ENCODE measurements at places on chromosomes 6 and 20. TPM values are rescaled to one million over a fixed set of nuclear protein-coding genes. Genes with fewer than 3 reads are reported as not detected.

DNA sequence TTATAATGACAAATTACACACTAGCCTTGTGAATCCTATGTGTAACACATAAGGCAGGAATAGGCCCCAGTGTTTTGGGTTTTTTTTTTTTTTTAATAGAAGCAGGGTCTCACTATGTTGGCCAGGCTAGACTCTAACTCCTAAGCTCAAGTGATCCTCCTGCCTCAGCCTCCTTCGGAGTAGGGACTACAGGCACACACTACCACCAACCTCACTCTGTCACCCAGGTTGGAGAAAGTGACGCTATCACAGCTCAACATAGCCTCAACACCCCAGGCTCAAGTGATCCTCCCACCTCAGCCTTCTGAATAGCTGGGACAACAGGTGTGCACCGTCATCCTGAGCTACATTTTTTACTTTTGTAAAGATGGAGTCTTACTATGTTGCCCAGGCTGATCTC lies 205.8 kb upstream of the RREB1 start:
- no peaks in the 10 kb centered on the region for H3K36me3 ChIP-seq
- H3K27me3 ChIP-seq = no peaks in the 10 kb centered on the region
- no peak overlapping the region for H3K4me3 ChIP-seq
- H3K4me1 ChIP-seq = peaks cover 11% of the 10 kb centered on the region
- DNase-seq = no peak

DNA sequence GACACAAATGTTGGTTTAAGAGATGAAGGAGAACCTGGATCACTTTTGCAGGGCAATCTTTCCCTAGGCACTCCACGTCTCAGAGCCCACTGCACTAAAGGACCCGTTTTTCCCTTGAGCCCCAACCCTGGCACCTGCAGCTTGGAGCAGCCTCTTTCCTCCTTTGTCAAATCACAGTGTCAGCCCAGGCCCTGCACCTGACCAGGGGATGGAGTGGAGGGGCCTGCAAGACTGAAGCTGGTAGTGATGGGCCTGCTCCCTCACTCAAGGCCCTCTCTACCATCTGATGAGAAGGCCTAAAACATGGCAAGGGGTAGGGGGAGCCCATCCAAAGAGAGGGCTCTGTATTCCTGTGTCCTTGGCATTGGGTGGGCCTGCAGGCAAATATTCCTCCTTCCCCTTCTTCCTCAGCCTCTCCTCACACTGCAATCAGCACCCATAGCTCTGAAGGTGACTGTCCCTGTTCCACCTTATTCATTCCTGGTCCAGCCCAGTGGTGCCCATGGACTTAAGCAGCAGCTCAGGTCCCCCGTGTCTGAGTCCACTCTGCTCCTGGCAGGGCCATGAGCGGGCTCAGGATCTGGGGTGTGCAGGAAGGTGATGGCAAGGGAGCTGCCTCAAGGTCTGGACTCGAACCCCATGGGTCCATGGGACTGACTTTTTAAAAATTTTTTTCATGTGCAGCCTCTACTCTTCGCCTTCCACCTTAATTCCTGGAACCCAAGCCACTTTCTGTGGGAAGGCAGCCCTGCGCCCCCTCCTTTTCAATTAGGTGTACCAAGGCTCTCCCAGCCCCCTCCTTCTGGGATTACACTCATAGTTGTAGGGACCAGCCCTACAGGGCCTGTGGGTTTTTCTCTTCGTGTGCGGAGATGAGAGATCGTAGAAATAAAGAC lies 6.7 kb downstream of the RAET1G start:
- H3K4me1 ChIP-seq = no peaks in the 10 kb centered on the region
- peaks cover 53% of the 10 kb centered on the region for H3K27me3 ChIP-seq
- no peak overlapping the region for H3K27ac ChIP-seq

DNA sequence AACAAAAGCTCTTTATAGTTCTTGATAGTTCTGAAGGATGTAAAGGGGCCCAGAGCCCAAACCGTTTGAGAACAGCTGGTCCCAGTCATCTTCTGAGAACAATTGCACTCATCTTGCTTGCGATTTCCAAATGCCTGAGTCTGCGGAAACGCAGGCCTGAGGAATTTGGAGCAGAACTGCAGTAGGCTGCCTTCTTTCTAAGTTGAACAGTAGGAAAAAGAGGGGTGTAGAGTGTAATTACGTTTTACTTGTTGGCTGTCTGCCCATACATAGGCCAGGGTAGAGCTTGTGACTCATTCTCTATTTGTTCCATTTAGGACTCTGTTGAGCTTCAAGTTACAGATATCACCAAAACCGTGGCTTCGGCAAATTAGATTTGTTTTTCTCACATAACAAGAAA lies 42.0 kb upstream of the KIF16B start:
- H3K27me3 ChIP-seq = no peaks in the 10 kb centered on the region
- H3K4me1 ChIP-seq = peaks cover 19% of the 10 kb centered on the region
- DNase-seq = no peak
- H3K36me3 ChIP-seq = peaks cover 5% of the 10 kb centered on the region

Gene ZFP57
- not detected for total RNA-seq

DNA sequence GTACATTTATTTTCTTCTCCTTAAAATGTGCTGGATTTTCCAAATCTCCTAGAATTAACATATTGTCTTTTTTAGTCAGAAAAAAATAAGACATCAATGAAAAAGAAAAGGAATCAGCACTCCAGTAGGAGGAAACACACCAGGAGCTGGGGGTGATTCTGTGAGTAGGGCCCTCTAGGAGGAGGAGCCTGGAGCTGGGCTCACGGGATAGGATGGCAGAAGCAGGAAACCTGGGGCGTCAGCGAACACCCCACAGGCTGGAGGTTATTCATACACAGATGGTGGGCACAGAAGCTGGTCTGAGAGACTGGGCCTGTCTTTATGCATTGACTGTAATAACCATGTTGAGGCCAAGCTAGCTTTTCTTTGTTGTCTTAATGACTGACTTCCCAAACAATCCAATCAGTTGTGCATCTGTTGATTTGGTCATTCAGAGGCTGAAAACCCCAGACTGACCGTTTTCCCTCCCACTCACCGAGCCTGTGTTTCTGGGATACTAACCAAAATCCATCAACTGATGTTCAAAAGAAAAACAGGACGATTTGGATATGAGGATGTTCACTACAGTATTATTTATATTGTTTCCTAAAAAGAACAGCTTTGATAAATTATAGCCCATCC lies 53.1 kb downstream of the CPNE5 start:
- no peaks in the 10 kb centered on the region for H3K27me3 ChIP-seq
- H3K36me3 ChIP-seq = no peaks in the 10 kb centered on the region
- peak overlapping the region; percentile 54 for H3K4me3 ChIP-seq
- peak overlapping the region; percentile 57 for H3K27ac ChIP-seq
- no peak for DNase-seq

GRCh38 chr6:8686077-8686476 lies 250.7 kb upstream of the SLC35B3 start:
- no peaks in the 10 kb centered on the region for H3K4me1 ChIP-seq
- H3K4me3 ChIP-seq = no peak overlapping the region
- no peaks in the 10 kb centered on the region for H3K27me3 ChIP-seq
- DNase-seq = no peak
- H3K27ac ChIP-seq = no peak overlapping the region

Gene C6orf52
- total RNA-seq = 8.2 TPM

GRCh38 chr20:20665606-20666332 lies 46.7 kb downstream of the RALGAPA2 start:
- H3K4me3 ChIP-seq = no peak overlapping the region
- H3K36me3 ChIP-seq = no peaks in the 10 kb centered on the region
- no peak for DNase-seq
- H3K27me3 ChIP-seq = no peaks in the 10 kb centered on the region
- peaks cover 16% of the 10 kb centered on the region for H3K4me1 ChIP-seq
- H3K27ac ChIP-seq = no peak overlapping the region

- H3K4me3 ChIP-seq = no peak overlapping the region
- H3K27ac ChIP-seq = no peak overlapping the region
- H3K27me3 ChIP-seq = no peaks in the 10 kb centered on the region
- no peak for DNase-seq
- H3K4me1 ChIP-seq = no peaks in the 10 kb centered on the region
Measured at GRCh38 chr6:101429270-101429669, 35.8 kb downstream of the GRIK2 start.

Gene WFDC13
- not detected for total RNA-seq

- no peak overlapping the region for H3K27ac ChIP-seq
- no peak for DNase-seq
- H3K4me1 ChIP-seq = peaks cover 10% of the 10 kb centered on the region
- no peaks in the 10 kb centered on the region for H3K36me3 ChIP-seq
- H3K27me3 ChIP-seq = peaks cover 24% of the 10 kb centered on the region
Measured at GRCh38 chr20:45826381-45827019, 612 bp downstream of the TNNC2 start.

- H3K27me3 ChIP-seq = no peaks in the 10 kb centered on the region
- H3K36me3 ChIP-seq = peaks cover 20% of the 10 kb centered on the region
- DNase-seq = no peak
- peaks cover 58% of the 10 kb centered on the region for H3K4me1 ChIP-seq
- no peak overlapping the region for H3K27ac ChIP-seq
Measured at GRCh38 chr6:111727041-111727440, 121.4 kb upstream of the TRAF3IP2 start.

DNA sequence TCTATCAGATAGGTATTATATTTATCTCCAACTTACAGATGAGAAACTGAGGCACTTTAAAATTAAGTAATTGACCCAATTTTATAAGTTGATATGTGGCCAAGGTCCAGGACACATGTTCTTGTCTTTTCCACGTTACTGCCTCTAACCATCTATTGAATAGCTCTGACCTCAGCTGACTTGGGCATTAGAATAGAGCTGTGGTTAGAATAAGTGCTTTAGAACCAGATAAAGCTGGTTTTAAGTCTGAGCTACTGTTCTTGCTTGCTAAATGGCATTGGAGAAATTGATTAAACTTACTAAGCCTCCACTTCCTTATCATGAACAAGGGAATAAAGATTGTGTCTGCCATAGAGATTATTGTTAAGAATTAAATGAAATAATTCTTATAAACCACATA lies 147.8 kb upstream of the DTNBP1 start:
- no peak overlapping the region for H3K4me3 ChIP-seq
- H3K27ac ChIP-seq = no peak overlapping the region
- H3K27me3 ChIP-seq = no peaks in the 10 kb centered on the region

Gene GRM1
- total RNA-seq = 0.63 TPM

- DNase-seq = no peak
- no peaks in the 10 kb centered on the region for H3K4me1 ChIP-seq
- no peaks in the 10 kb centered on the region for H3K27me3 ChIP-seq
- no peak overlapping the region for H3K4me3 ChIP-seq
- H3K36me3 ChIP-seq = peaks cover 2% of the 10 kb centered on the region
Measured at GRCh38 chr6:116118608-116119007, 7.3 kb downstream of the COL10A1 start.

- H3K4me1 ChIP-seq = no peaks in the 10 kb centered on the region
- no peak for DNase-seq
- peaks cover 27% of the 10 kb centered on the region for H3K27me3 ChIP-seq
- H3K4me3 ChIP-seq = no peak overlapping the region
Measured at GRCh38 chr20:58746620-58747019, 54.0 kb downstream of the NPEPL1 start.

GRCh38 chr20:63052571-63053431 lies 46.0 kb upstream of the BHLHE23 start:
- no peaks in the 10 kb centered on the region for H3K36me3 ChIP-seq
- no peaks in the 10 kb centered on the region for H3K27me3 ChIP-seq
- DNase-seq = no peak
- no peak overlapping the region for H3K4me3 ChIP-seq

- DNase-seq = no peak
- H3K4me3 ChIP-seq = no peak overlapping the region
- H3K36me3 ChIP-seq = peaks cover 15% of the 10 kb centered on the region
- H3K27me3 ChIP-seq = no peaks in the 10 kb centered on the region
Measured at GRCh38 chr6:105313211-105313610, 89.7 kb downstream of the PREP start.

- no peak for DNase-seq
- peaks cover 9% of the 10 kb centered on the region for H3K4me1 ChIP-seq
- peak overlapping the region; percentile 28 for H3K4me3 ChIP-seq
- H3K27me3 ChIP-seq = no peaks in the 10 kb centered on the region
- H3K27ac ChIP-seq = peak overlapping the region; percentile 91
Measured at GRCh38 chr20:25310268-25310920, 62.5 kb downstream of the PYGB start.

DNA sequence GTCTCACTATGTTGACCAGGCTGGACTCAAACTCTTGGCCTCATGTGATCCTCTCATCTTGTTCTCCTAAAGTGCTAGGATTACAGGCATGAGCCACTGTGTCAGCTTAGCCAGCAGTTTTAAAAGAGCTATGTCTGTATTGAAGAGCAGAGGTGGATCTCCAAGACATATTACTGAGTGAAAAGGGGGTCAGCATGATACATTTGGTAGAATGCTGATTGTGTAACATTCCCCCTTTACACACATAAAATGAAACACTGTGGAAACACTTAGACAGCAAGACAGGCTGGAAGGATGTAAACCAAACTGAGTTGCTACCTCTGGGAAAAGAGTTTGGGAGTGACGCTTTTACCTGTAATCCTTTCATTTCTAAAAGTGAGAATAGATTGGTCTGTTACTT lies 1.7 kb upstream of the RIPOR3 start:
- peaks cover 44% of the 10 kb centered on the region for H3K4me1 ChIP-seq
- H3K4me3 ChIP-seq = no peak overlapping the region
- no peaks in the 10 kb centered on the region for H3K36me3 ChIP-seq
- H3K27me3 ChIP-seq = peaks cover 42% of the 10 kb centered on the region

Gene RBPJL
- total RNA-seq = not detected

GRCh38 chr6:61134028-61134427 lies 1152.0 kb downstream of the KHDRBS2 start:
- no peak for DNase-seq
- H3K4me1 ChIP-seq = no peaks in the 10 kb centered on the region
- no peaks in the 10 kb centered on the region for H3K27me3 ChIP-seq
- no peak overlapping the region for H3K27ac ChIP-seq
- no peak overlapping the region for H3K4me3 ChIP-seq

Gene SLC35D3
- total RNA-seq = not detected

GRCh38 chr20:24694727-24695528 lies 225.5 kb downstream of the SYNDIG1 start:
- no peaks in the 10 kb centered on the region for H3K36me3 ChIP-seq
- H3K27me3 ChIP-seq = peaks cover 3% of the 10 kb centered on the region
- H3K4me1 ChIP-seq = no peaks in the 10 kb centered on the region
- H3K27ac ChIP-seq = no peak overlapping the region
- DNase-seq = no peak

DNA sequence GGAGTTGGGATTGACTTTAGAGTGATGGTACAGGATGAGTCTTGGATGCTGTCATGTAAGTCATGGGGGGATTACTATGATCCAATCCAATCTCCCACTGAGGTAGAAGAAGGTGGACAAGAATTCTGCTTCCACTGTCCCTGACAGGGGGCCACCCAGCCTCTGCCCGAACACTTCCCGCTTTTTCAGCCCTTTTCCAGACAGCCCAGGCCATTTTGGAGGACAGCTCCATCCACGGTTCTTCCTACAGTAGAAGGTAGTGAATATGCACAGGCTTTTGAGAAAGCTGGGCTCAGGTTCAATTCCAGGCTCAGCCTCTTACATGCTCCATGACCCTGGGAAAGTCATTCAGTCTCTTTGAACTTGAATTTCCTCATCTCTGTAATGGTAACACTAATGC lies 31.0 kb downstream of the TRERF1 start:
- no peak overlapping the region for H3K27ac ChIP-seq
- no peaks in the 10 kb centered on the region for H3K27me3 ChIP-seq
- peaks cover 2% of the 10 kb centered on the region for H3K36me3 ChIP-seq
- DNase-seq = no peak
- peaks cover 9% of the 10 kb centered on the region for H3K4me1 ChIP-seq

Gene TRIM38
- 0.77 TPM for total RNA-seq

All from neural crest cell (in vitro differentiated cells).